ENCODE measurements at places on chromosomes 11 and 22.

GRCh38 chr22:30325724-30326254 lies 952 bp downstream of the TBC1D10A start:
- no peak for DNase-seq

- DNase-seq: no peak
Measured at GRCh38 chr11:130160498-130161155, 1.0 kb downstream of the ST14 start.

GRCh38 chr11:127071606-127072005 lies 71.0 kb upstream of the KIRREL3 start:
- DNase-seq: no peak

DNA sequence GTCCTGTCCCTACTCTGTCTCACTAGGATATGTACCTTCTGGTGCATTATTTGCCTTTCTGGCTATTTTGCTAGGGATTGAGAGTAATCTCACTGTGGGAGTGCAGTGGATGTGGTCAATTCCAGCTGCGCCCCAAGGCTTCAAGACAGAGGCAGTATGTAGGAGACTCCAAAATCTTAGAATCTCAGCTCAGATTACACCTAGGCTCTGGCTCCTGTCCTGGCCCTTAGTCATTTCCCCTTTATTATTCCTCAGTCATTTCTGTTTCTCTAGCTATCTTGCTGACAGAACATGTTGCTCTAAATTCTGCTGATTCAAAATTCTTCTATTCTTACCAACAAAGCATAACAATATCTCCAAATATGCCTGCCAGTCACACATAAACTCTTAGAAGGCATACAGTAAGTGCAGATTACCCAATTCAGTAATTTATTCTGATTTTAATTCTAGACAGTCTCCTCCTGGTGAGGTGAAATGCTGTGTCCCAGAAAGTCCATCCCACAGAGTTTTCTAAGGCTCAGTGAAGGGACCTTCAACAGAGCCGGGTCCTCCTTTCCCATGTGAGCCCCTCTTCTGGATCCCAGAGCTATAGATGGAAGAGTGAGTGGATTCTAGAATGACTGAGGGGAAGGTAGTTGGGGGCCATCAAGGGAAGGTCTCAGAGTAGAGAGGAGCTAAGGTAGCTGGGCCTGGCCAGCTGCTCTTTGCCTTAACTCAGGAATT lies 24.3 kb upstream of the GLYATL1 start:
- no peak for DNase-seq

- no peak for DNase-seq
Measured at GRCh38 chr11:44596525-44597276, 31.2 kb downstream of the CD82 start.

- DNase-seq: no peak
Measured at GRCh38 chr22:49693848-49694247, 133.8 kb downstream of the BRD1 start.

GRCh38 chr11:100706179-100706578 lies 19.1 kb downstream of the ARHGAP42 start:
- no peak for DNase-seq

- DNase-seq: no peak
Measured at GRCh38 chr11:15268598-15268997, 153.9 kb downstream of the INSC start.

DNA sequence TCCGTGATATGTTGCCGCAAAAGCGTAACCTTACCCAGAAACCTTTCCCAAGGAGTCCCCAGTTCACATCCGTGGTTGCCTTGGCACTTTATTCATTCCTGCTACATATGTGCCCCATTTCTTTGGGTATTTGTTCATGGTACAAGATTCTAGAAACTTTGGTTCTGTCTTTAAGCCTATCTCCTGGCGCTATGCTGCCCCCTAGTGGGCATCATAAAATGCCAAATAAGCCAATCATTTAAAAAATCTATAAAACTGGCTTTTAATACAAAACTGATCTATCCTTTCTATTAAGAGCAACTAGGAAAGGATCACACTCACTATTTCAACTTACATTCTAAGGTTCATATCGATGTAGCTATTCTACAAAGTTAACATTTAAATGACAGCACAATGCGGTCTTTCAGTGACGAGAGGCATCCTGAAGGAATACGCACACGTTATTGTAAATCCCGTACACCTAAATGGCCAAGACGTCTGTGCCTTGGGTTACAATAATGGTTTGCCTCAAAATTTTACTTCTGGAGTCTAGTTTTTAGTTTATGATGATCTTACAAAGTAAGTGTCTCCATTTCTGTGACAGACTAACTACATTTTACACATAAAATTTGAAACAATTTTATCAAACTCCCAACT lies 16.2 kb downstream of the PIWIL3 start:
- peak; percentile 9 for DNase-seq

DNA sequence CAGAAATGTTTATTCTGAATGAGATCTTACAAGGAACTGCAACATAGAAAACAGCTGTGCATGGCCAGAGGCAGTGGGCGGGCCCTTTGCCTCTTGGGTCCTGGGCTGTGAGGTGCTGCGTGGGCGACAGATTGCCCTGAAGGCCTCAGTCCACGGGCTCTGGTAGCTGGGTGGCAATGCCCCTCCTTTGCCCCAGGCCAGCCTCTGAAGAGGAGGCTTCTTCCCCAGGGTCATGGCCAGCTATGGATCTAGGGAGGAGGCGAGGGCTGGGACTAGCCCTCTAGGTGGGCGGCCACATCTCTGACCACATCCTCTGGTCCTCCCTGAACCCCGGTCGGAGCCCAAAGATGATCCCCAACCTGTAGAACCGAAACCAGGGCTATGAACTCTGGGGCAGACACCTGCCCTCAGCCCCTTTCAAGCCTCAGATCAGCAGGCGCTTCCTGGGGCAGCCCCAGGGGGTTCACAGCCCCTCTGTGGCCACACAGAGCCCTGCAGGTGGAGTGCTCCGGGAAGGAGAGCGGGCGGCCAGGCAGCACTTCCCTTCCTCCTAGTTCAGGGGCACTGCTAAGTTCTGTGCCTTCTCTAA lies 6.6 kb upstream of the CDC42BPG start:
- DNase-seq: no peak

- DNase-seq: no peak
Measured at GRCh38 chr22:47607486-47607885, 845.0 kb downstream of the TBC1D22A start.

- DNase-seq: no peak
Measured at GRCh38 chr22:25403811-25404471, 160.5 kb upstream of the GRK3 start.

DNA sequence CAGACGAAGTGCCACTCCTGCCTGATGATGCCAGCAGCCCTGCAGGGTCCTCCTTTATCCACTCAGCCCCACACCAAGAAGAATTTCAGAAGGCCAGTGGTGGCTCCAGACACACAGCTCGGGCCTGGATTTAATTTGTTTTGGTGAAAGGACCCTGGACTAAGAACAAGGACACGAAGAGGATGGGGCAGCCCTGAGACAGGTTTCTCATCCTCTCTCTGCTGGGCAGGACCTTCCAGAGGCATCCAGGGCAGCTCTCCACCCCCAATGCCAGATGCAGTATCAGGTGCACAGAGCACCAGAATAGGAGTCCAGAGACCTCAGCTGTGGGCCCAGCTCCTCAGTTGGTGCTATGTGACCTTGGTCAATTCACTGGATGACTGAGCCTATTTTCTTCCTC lies 72.0 kb downstream of the TRIM29 start:
- no peak for DNase-seq

DNA sequence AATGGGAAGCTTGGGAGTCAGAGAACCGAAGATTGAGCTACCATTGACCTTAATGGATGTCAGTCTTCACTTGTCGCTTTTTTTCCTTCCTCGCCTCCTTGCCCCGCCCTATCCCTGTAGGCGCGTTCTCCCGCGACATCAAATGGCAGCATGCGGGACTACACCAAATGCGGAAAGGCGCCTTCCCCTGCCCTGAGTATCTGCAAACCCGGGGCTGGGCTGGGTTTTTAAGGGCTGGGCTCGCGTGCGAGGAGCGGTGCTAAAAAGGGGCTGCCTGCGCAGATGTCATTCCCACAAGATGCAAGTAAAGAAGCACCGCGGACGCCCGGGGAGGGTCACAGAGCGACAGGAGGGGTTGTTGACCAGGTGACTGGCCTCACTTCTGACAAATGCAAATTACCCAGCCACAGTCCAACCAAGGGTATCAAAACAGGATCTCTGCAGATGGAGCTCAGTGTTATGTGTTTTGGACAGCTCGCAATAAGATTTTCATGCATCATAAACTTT lies 4.7 kb upstream of the FAM111B start:
- no peak for DNase-seq

Data from GDM1 (cell line).